ENCODE measurements at places on chromosomes 3 and 15.

- no peak for DNase-seq
Observed at GRCh38 chr3:15443826-15444524, 16.6 kb downstream of the EAF1 start.

GRCh38 chr15:58438956-58439355, 7.2 kb downstream of the LIPC start:
- DNase-seq: peak; percentile 52

- no peak for DNase-seq
Observed at GRCh38 chr15:39543651-39544050, 37.2 kb upstream of the THBS1 start.

- DNase-seq: no peak
Observed at GRCh38 chr3:128551451-128551850, 58.5 kb upstream of the GATA2 start.

DNA sequence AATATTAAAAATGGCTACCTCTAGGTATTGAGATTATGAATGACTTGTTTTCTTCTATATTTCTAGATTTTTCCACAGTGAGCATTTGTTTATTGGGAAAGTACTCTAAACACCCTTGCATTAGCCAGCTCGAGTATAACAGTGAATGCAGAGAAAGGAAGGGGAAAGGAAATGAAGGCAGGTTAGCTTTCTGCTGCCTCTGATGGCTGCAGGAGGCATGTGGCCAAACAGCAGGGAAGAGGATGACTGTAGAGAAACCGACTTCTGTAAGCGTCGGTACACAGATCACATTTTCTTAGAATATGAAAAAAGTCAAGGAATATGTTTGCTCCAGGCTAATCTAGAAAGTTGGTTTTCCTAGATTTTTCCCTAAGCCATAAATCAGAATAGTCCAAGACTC, 19.8 kb downstream of the GNB5 start:
- DNase-seq: peak; percentile 42

DNA sequence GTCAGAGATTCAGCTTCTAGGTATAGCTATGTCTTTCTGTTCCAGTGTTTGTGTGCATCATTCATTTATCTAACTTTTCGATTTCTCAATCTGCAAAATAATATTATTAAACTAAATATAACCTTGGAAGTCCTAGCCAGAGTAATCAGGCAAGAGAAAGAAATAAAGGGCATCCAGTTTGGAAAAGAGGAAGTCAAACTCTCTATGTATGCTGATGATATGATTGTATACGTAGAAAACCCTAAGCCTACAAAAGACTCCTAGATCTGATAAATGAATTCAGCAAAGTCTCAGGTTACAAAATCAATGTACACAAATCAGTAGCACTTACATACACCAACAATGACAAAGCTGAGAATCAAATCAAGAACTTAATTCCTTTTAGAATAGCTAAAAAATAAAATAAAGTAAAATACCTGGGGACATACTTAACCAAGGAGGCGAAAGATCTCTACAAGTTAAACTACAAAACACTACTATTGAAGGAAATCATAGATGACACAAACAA, 718.2 kb downstream of the NTRK3 start:
- no peak for DNase-seq

- DNase-seq: no peak
Observed at GRCh38 chr3:81620849-81621248, 140.6 kb downstream of the GBE1 start.

DNA sequence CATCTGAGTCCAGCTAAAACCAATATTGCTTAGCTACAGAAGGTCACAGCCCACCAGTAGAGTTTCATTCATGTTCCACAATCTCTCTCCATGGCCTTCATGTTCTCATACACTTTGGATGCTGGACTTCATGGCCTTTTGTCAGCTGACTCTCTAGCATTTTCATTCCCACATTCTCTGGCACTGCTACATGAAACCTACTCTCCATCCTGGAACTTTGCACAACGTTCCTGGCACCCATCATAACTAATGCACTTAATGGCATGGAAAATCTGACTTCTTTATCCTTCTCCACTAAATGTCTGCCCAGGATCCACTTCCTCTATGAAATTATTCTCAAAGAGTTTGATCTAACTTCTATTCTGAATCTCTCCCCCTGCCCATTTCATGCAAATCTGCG, 56.9 kb downstream of the SLC9A9 start:
- DNase-seq: no peak

DNA sequence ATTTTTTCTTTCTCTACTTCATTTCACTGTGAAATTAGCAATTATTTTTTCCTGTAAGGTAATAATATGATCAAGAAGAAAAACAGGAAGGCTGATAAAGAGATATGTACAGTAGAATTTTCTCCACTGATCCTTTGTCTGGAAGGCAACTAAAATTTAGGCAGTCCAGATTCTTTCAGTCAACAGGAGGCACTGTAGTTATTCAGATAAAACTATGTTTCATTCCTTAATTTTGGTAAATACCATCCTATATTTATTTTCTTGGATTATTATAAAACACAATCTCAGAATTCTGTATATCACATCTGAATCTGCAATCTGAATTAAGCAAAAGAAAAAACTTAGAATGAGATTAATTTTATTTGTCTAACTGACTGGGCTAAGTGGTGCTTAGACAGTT, 343.2 kb downstream of the LSAMP start:
- no peak for DNase-seq

Data from CD4-positive, alpha-beta T cell treated with Interleukin-17A for 4 hours (primary cell).